ENCODE measurements at places on chromosomes 4 and X. TPM values are rescaled to one million over a fixed set of nuclear protein-coding genes. Genes with fewer than 3 reads are reported as not detected.
A peak's percentile ranks its signal among the peaks of the same experiment; 100 is the strongest.

DNA sequence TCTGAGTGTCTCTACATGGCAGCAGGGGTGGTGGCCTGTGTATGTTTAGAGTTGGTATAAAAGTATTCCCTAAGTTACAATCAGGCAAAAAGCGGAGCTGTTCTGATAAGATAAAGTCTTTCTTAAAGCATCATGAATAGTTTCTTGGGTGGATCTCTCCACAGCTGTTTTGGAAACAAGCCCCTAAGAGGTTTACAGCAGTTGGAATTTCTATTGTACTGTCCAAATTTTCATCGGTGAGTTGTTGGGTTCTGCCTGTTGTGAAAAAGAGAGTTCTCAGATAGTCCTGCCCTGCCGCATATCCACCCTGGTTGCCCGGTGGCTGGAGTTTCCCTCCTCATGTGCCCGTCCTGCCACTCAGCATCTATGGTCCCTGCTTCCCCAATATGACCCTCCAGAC is 50.1 kb downstream of the C4orf51 start:
- no peak for DNase-seq

GRCh38 chr4:152956147-152956546 is 20.0 kb downstream of the FHDC1 start:
- no peak for DNase-seq

- no peak for DNase-seq
Observed at GRCh38 chrX:133630362-133630761, 215.1 kb upstream of the GPC4 start.

GRCh38 chr4:108620101-108620932 is at the start of gene RPL34:
RPL34 (plus strand) TSS chr4:108620576; CDS start chr4:108621960, 1,384 bp downstream.
- peak; percentile 99 for DNase-seq

- no peak for DNase-seq
Observed at GRCh38 chrX:131565909-131566308, 22.0 kb downstream of the OR13H1 start.

- DNase-seq: no peak
Observed at GRCh38 chrX:1097328-1097727, 115.1 kb downstream of the CRLF2 start.

- no peak for DNase-seq
Observed at GRCh38 chr4:24514808-24515207, 69.5 kb downstream of the DHX15 start.

DNA sequence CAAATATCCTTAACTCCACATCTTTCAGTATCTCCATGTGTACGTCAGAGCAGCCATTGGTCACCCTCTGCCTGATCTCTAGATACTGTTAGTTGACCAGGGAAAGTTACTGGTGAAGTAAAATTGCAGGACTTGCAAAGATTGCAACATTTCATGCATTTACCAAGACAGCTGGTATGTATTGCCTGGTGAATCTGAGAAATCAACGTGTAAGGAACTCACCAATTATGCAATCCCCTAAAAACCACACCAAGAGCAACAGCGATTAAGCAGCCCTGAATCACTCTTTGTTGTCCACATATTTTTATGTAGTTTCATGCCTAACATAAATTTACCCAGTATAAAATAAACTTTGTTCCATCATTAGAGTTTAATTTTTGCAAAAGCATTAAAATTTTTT is 271.2 kb downstream of the NLGN4X start:
- DNase-seq: no peak

DNA sequence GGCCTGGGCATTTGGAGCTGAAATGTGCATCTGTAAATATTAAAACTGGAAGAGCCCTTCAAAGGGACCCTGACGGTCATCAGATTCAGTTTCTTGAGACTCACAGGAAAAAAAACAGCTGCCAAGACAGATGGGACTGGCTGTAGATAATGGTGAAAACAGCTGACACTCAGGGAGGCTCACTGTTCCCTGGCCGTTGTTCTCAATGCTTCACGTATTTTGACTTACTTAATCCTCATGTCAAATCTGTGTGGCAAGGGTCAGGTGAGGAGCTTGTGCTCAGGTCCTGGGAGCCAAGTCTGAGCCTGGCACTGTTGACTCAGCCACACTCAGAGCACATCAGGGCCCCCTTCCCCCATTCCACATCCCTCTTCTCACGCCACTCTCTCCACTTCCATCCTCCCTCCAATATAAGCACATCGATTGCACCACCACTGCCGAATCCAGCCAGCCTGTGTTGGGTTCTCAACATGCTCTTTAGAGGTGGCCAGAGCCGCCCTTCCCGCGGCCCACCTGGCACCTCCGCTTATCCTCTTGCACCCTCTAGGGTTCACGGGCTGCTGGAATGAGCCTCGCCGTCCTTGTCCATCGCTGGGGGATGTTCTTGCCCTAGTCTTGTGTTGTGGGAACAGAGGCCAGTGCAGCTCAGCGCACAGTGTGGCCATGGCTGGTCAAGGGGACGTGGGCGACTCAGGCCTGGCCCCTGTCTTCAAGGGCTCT is 40.1 kb downstream of the EVC start:
- DNase-seq: no peak

DNA sequence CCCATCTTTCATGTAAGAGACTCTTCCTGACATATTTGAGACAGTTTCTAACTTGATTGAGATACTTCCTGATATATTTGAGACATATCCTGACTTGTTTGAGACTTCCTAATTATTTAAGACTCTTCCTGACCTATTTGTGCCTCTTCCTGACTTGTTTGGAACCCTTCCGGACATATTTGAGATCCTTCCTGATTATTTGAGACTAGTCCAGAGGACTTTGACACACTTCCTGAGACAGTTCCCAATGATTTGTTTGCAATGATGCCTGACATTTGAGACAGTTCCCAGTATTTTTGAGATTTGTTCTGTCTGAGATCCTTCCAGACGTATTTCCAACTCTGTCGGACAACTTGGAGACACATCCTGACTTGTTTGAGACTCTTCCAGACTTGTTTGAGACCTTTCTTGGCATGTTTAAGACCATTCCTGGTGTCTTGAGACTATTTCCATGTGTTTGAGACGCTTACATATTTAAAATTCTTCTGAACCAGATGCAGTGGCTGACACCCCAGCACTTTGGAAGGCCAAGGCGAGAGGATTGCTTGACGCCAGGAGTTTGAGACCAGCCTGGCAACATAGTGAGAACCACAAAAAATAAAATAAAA is 118.9 kb upstream of the USP9X start:
- no peak for DNase-seq

- no peak for DNase-seq
Observed at GRCh38 chrX:153690466-153690865, 2.7 kb downstream of the SLC6A8 start.

DNA sequence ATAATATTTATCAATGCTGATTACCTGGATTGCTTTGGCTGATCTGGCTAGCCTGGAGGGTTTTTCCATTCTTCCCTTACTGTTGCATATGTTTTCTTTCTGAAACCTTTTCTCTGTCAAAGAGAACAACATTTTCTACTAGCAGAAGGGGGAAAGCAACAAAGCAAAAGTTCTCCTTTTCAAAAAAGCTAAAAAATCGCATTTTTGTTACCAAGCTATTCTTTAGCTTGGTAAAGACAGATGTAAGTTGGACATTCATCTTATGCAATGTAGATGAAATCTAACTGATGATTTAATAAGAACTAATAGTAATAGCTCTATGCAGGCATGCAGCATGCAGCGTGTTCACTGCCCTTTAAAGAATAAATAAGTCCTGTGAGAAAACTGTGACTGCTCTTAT is at the start of gene GRXCR1:
Gene GRXCR1 (plus strand): TSS at position 301 of the 400 bp plus-strand sequence. CDS start 554 bp downstream, outside the sequence.
- no peak for DNase-seq

DNA sequence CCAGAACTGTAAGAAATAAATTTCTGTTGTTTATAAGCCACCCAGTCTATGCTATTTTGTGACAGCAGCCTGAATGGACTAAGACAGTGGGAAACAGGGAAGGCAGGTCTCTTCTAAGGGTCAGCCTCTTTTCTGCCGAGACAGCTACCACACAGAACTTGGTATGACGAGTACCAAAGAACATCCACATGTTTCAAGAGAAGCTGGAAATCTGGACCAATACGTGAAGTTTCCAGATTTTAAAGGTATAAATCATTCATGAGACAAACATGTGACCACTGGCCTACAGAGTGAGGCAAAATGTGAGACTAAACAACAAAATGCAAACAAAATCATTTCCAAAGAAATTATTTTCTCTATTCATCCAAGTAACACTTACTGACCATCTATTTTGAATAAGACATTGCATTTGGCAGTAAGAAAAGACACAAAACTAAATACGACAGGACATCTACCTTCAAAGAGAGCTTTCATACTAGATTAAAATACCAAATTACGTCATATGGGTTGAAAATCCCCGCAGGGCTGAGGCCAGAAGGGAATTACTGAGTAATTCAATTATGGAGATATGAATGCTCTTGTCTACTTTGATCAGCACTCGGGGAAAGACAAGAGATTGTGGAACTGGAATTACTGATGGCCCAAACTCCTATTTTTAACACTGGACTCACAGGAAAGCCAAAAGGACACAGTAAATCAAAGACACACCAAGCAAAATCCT is 7.2 kb downstream of the SCARB2 start:
- no peak for DNase-seq

GRCh38 chrX:113157496-113157895 is 316.9 kb upstream of the AMOT start:
- DNase-seq: no peak

DNA sequence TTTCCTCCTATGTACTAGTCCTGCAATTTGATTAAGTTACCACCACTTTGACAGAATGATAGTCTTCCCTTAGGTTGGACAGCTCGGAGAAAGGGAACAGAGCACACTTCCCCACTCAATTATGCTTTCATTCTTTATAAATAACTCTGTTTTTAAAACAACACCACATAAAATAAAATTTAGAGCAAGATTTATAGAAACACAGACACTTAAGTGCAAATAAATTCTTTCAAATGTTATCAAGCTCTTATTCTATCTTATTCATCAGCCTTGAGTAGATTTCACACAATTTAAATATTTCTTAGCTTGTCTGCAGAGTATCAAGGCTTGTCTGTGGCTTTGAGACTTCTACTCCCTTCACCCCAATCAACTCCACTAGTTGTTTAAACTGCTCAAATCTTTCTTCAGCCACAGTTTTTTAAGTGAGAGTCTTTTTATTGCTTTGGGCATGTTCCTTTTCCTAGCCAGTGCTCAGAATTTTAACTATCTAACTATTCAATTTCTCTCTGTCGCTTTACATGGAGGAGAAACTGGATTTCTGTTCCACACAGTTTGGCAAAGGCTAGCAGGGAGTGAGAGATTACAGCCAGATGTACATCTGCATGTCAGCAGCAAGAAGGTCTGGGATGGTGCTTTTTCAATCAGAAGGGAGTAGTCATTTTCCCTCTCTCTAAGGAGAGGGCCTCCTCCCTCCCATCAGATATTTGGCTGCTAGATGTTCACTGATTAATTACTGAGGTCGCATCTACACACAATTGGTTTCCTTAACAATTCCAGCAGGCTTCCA is 53.1 kb upstream of the PLAC1 start:
- DNase-seq: no peak

- DNase-seq: no peak
Observed at GRCh38 chr4:153973942-153974341, 185.1 kb upstream of the SFRP2 start.

GRCh38 chr4:59960143-59960542 is 1240.0 kb upstream of the ADGRL3 start:
- DNase-seq: no peak

DNA sequence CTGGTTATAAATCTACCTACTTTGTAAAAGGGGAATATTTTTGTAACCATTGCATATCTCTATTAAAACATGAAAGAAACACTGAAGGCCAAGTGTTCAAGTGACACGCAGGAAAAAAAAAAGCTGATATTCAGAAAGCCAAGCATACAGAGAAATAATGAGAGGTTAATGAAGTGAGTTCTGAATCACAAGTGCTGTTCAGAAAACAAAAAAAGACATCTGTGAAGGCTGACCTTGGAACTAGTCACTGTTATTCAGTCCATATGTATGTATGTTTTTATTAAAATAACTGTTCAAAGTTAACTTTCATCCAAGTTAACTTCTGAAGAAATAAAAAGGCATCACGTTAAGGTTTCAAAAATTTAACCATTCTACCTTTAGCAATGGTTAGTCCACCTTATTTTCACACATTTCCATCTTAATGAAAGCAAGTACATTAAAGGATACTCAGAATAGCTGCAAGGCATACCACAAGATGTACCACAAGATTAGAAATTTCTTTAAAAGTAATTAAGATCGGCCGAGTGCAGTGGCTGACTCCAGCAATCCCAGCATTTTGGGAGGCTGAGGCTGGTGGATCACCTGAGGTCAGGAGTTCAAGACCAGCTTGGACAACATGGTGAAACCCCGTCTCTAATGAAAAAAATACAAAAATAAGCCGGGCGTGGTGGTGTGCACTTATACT is 31.4 kb downstream of the SH3RF1 start:
- DNase-seq: no peak

DNA sequence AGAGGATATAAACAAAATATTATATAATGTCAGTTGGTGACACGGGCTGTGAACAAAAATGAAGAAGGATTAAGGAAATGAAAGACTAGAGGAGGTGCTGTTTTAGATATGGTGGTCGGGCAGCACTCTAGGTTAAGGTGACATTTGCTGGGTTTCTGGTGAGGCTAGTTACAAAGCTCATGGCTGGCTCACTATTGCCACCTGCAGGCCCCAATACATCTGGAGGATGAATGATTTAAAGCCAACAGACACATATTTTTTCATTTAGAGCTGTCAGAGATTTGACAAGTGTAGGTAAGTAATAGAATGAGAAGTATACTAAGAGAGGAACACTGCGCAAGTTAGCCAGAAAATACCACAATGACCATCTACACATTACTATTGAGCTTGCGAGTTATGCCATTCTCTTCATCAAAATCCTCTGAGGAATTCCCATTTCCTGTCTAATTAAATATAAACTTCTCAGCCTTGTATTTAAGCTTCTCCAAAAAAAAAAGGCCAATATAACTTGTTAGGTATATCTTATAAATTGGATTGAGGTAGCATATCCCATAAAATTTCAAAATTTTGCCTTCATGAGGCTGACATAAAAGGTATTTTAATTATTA is 6.4 kb upstream of the FGG start:
- DNase-seq: peak; percentile 88

DNA sequence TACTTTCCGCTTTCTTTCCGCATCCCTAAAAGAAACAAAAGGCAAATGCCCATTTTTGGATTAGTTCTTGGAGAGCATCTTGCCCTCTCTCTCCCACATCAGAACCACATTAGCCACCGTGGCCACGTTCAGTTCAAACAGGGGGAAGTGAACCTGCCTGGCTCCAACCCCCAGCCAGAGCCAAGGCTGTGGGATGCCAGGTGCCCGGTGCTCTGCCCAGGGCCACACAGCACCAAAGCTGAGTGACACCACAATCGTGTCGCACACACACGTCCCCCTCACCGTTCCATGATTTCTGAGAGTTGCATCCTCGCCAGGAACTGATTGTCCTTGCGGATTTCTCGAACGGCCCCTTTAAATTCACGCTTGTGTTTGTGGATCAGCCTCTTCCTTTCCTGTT is 24.3 kb downstream of the NOP14 start:
- DNase-seq: no peak

- DNase-seq: no peak
Observed at GRCh38 chrX:135264206-135264605, 12.3 kb downstream of the ETDA start.

Gene PDZD11
- 30.0 TPM for total RNA-seq

Gene NWD2
- not detected for total RNA-seq

Gene USP17L26
- total RNA-seq: not detected

Gene SGCB
- total RNA-seq: 14.6 TPM

Gene CFI
- total RNA-seq: not detected

Gene PNCK
- 0.36 TPM for total RNA-seq

Gene FHDC1
- total RNA-seq: 0.05 TPM

Gene GRID2
- not detected for total RNA-seq

Gene SLC10A7
- total RNA-seq: 18.2 TPM

Gene CHIC1
- total RNA-seq: 4.8 TPM

Gene GAGE12H
- total RNA-seq: not detected

Gene CCDC110
- total RNA-seq: not detected

Gene PKD2
- total RNA-seq: 12.3 TPM

Measured in activated CD4-positive, alpha-beta T cell treated with anti-CD3 and anti-CD28 coated beads, Interleukin-2, amount 10 ng/mL, durations not matched to agents 24 days and 14 days (primary cell).